SK-N-SH (cell line): ENCODE measurements at places on chromosomes 4 and X. TPM values are rescaled to one million over a fixed set of nuclear protein-coding genes. Genes with fewer than 3 reads are reported as not detected.
A peak's percentile ranks its signal among the peaks of the same experiment; 100 is the strongest.

The GRIA3 gene
- polyA plus RNA-seq = 0.15 and 0.31 TPM in 2 replicates

GRCh38 chr4:151882072-151882803 is 121.4 kb upstream of the GATB start:
- no peaks in the 10 kb centered on the region for H3K36me3 ChIP-seq
- no peak for DNase-seq
- H3K27ac ChIP-seq = no peak overlapping the region
- H3K4me3 ChIP-seq = no peak overlapping the region
- H3K4me1 ChIP-seq = no peaks in the 10 kb centered on the region
- H3K27me3 ChIP-seq = no peaks in the 10 kb centered on the region

DNA sequence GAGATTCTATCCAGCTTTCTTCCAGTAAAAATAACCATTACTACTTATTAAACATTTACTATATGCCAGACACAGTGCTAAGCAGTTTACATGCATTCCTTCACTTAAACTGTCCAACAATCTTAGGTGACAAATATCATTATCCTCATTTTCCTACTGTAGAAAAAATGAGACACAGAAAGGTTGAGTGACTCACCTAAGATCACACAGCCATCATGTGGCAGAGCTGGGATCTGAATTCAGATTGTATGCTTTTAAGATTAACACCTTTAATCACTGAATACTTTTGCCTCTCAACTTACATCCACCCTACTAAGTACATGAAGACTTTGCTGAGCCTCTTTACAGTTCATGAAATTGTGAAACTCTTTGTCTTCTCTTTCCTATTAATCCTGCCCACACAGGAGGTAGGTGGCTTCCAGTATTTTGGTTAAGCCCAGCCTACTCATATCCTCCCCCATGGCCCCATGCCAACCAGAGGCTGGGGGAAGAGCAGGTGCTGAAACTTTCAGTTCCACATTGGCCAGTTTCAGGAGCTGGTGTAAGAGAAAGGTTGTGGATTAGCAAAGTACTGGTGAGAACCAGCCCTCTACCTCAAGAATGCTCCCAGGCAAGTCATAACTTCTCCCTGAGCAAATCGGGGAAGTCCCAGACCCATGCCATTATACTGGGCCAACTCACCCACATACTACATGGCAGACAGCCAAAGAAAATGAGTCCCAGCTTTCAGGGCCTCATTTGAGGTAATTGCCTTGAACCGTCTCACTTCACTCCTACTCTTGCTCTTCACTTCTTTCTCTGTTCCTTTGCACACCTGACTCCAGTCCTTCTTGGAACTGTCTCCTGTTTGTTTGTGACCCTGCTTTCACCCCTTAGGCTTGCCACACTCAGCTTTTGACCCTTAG is 211.1 kb downstream of the GUCY2F start:
- H3K27ac ChIP-seq = no peak overlapping the region
- no peaks in the 10 kb centered on the region for H3K36me3 ChIP-seq
- no peak overlapping the region for H3K4me3 ChIP-seq
- no peaks in the 10 kb centered on the region for H3K4me1 ChIP-seq

The PRAF2 gene
- polyA plus RNA-seq = 67.6 and 91.9 TPM in 2 replicates

DNA sequence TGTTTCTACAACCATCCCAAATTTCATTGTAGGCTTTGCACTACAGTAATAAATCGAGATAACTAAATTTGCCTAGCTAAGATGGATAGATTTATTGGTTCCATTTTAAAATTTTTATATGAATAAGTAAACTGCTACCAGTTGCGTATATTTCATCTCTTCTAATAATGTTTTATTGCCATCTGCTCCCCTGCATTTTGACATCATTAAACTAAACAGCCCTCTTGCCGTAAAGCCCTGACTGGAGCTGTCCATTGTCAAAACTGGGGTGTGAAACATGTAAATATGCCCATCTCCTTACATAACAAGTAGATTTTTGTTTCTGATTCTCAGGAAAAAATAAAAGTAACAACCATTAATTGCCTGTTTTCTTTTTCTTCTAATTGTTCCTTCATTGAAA is 130.8 kb upstream of the BMPR1B start:
- peaks cover 45% of the 10 kb centered on the region for H3K36me3 ChIP-seq
- H3K27me3 ChIP-seq = no peaks in the 10 kb centered on the region
- no peak overlapping the region for H3K27ac ChIP-seq
- no peaks in the 10 kb centered on the region for H3K4me1 ChIP-seq
- no peak for DNase-seq
- no peak overlapping the region for H3K4me3 ChIP-seq

The NDST3 gene
- polyA plus RNA-seq = 1.2 and 1.4 TPM in 2 replicates

GRCh38 chrX:149207518-149207917 is 297.6 kb downstream of the IDS start:
- DNase-seq = no peak
- H3K4me1 ChIP-seq = no peaks in the 10 kb centered on the region
- H3K27ac ChIP-seq = no peak overlapping the region
- H3K36me3 ChIP-seq = no peaks in the 10 kb centered on the region
- no peak overlapping the region for H3K4me3 ChIP-seq
- no peaks in the 10 kb centered on the region for H3K27me3 ChIP-seq

DNA sequence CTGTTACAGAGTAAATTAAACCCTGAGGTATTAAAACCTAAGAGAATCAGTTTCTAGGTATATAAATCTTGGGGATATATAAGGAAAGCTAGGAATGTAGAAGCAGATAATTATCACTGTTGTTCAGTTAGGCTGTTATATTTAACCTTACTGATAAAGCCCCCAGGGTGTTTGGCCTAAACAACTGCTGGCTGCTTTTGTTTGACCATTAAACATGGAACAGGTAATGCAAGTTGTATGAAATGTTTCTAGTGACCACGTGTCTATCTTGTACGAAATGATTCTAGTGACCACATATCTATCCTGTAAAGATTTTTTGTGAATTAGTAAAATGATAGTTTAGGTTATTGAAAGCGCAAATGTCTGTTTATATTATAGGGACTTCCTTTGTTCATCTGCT is 52.6 kb downstream of the SGMS2 start:
- peaks cover 14% of the 10 kb centered on the region; the same call in 1 of the 2 replicates for H3K27me3 ChIP-seq
- no peaks in the 10 kb centered on the region for H3K4me1 ChIP-seq
- no peak overlapping the region for H3K4me3 ChIP-seq
- no peaks in the 10 kb centered on the region for H3K36me3 ChIP-seq
- no peak overlapping the region for H3K27ac ChIP-seq

DNA sequence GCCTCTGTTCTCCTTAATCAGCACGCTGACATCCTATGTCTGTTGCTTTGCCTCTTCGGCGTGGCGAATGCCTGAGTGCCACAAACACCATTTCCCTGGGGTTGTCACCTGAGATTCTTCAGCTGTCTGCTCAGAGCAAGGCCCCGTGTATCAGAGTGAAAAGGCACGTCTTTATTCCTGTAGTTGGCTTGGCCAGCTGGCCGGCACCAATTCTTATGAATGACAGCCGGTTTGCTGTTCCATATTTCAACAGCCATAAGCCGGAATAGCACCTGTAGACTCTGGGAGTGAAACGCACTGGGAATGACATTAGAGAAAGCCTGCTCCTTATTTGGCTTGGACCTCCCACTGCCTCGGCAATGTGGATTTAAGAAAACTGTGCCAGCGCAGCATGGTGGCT is 89.3 kb downstream of the MGST2 start:
- no peak overlapping the region for H3K4me3 ChIP-seq
- no peaks in the 10 kb centered on the region for H3K36me3 ChIP-seq
- DNase-seq = no peak
- no peak overlapping the region for H3K27ac ChIP-seq
- no peaks in the 10 kb centered on the region for H3K27me3 ChIP-seq

DNA sequence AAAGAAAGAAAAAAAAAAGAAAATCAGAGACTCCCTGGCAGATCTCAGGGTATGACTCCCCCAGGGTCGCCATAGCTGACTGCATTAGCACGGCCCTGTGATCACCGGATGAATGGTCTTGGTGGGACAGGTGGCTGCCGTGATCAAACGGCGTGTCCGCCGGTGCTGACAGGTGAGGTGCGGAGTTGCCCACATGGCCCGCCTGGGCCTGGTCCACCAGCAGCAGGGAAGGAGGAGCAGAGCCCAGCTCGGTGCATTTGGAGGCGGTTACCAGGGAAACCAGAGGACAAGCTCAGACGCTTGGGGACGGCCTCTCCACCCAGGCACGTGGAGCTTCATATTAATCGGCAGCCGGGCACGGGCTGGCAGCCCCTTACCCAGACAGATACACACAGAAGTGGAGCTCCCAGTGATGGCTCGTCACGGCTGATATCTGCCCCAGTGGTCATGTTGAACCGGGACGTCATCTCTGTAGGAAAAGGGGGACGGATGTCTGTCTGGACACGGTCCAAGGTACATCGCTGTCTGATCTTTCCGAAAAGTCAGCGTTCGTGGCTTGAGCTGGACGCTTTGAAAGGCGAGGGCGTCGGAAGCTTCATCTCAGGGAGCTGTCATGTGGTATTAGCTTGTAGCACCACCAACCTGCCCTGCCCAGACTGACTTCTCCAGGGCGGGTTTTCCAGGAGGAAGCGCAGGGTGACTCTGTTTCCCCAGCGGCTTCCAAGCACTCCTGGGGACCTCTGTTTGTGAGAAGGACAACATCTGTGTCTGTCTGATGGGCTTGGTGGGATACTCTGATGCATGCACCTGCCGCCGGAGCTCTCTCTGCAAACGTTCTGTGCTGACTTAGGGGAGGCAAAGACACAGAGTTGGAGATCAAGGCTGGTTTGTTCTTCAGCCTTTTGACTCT is 180.7 kb downstream of the CRLF2 start:
- no peaks in the 10 kb centered on the region for H3K4me1 ChIP-seq
- no peaks in the 10 kb centered on the region for H3K36me3 ChIP-seq
- no peak overlapping the region for H3K4me3 ChIP-seq
- no peak for DNase-seq

DNA sequence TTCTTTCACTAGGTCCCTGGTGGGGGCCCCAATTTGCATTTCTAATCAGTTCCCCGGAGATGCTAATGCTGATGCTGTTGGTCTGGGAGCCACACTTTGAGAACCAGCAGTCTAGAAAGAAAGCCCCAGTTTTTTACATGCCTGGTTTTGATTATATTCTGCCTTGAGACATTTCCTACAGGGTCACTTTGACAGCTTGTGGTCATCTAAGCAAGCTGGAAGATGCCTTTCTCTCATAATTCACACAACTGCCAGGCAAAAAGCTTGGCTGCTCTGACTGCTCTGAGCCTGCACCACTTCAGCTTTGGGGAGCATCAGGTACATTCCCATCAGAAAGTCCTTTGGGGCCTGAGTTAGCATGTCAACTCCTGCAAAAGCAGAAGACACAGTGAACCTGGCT is 5.9 kb upstream of the PLAC1 start:
- no peak overlapping the region for H3K27ac ChIP-seq
- H3K27me3 ChIP-seq = no peaks in the 10 kb centered on the region
- no peak overlapping the region for H3K4me3 ChIP-seq
- H3K4me1 ChIP-seq = peaks cover 7% of the 10 kb centered on the region
- H3K36me3 ChIP-seq = no peaks in the 10 kb centered on the region

GRCh38 chr4:85556283-85556682 is 81.3 kb downstream of the ARHGAP24 start:
- no peaks in the 10 kb centered on the region for H3K27me3 ChIP-seq
- DNase-seq = no peak
- no peak overlapping the region for H3K27ac ChIP-seq
- H3K36me3 ChIP-seq = no peaks in the 10 kb centered on the region

GRCh38 chr4:90840828-90841227 is 713.6 kb downstream of the CCSER1 start:
- no peaks in the 10 kb centered on the region for H3K36me3 ChIP-seq
- H3K4me3 ChIP-seq = no peak overlapping the region
- H3K27ac ChIP-seq = peak overlapping the region; percentile 31; the same call in 1 of the 2 replicates
- H3K27me3 ChIP-seq = no peaks in the 10 kb centered on the region

The CPZ gene
- not detected in 2 replicates for polyA plus RNA-seq

DNA sequence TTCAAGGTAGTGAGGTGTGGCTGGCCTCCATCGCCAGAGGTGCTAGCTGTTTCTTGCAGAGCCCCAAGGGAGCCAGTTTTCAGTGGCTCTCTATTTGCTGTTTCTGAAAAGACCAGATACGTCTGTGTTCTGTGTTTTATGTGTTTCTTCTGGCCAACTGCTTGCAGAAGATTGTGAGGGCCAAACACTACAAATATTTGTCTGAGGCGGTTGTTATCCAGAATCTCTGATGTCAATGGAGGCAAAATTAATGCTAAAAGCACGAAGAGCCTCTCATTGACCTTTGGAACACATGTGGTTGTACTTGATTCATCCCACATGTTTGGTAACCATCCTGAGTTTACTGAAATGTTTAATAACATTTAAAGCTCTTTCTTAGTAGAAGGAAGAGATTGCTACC is 113.9 kb downstream of the CT47B1 start:
- no peak for DNase-seq
- no peak overlapping the region for H3K4me3 ChIP-seq
- H3K27ac ChIP-seq = peak overlapping the region; percentile 51; the same call in 1 of the 2 replicates
- H3K36me3 ChIP-seq = no peaks in the 10 kb centered on the region

GRCh38 chr4:81343536-81343935 is 128.2 kb downstream of the RASGEF1B start:
- no peak for DNase-seq

The ARSH gene
- polyA plus RNA-seq = not detected in 2 replicates

GRCh38 chr4:119774840-119775239 is 146.2 kb upstream of the PDE5A start:
- no peaks in the 10 kb centered on the region for H3K4me1 ChIP-seq
- H3K27ac ChIP-seq = no peak overlapping the region
- H3K4me3 ChIP-seq = no peak overlapping the region
- H3K27me3 ChIP-seq = no peaks in the 10 kb centered on the region

DNA sequence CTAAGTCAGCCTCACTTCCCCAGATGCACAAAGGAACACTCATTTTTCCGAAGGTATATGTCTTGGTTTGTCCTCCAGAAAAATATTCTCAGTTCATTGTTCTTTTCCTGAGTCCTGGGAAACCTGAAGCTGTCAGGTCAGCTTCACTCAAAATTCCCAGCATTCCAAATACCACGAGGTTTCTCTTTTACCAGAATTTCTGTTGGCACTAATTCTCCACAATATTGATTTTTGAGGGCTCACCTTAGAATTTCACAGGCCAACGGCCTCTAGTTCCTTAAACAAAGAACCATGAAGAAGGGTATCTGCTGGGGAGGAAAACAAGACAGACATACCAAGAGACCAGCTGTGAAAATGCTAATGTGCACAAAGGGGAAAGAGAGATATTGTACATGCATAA is 8.0 kb upstream of the MAGEB5 start:
- no peaks in the 10 kb centered on the region for H3K36me3 ChIP-seq
- no peak overlapping the region for H3K4me3 ChIP-seq
- H3K4me1 ChIP-seq = no peaks in the 10 kb centered on the region
- H3K27me3 ChIP-seq = no peaks in the 10 kb centered on the region
- no peak for DNase-seq

- H3K36me3 ChIP-seq = no peaks in the 10 kb centered on the region
- H3K27ac ChIP-seq = peak overlapping the region; percentile 99
- H3K4me1 ChIP-seq = peaks cover 11% of the 10 kb centered on the region; the same call in 1 of the 2 replicates
- no peak for DNase-seq
These were observed 42.9 kb downstream of the FNIP2 start for GRCh38 chr4:158811704-158812103.

The HELT gene
- not detected in 2 replicates for polyA plus RNA-seq

GRCh38 chrX:24493740-24494581 is 28.9 kb downstream of the PDK3 start:
- H3K27ac ChIP-seq = no peak overlapping the region
- no peaks in the 10 kb centered on the region; the same call in 1 of the 2 replicates for H3K4me1 ChIP-seq
- H3K4me3 ChIP-seq = no peak overlapping the region
- no peak for DNase-seq
- H3K36me3 ChIP-seq = no peaks in the 10 kb centered on the region

The CFI gene
- polyA plus RNA-seq = 19.6 and 27.0 TPM in 2 replicates

- DNase-seq = no peak
- H3K4me3 ChIP-seq = no peak overlapping the region
- no peaks in the 10 kb centered on the region for H3K27me3 ChIP-seq
- no peak overlapping the region for H3K27ac ChIP-seq
- H3K36me3 ChIP-seq = no peaks in the 10 kb centered on the region
These were observed 88.4 kb downstream of the PPP3CA start for GRCh38 chr4:101258883-101259282.

The CENPU gene
- polyA plus RNA-seq = 8.7 and 9.6 TPM in 2 replicates

The MAGED4B gene
- 32.2 and 37.7 TPM in 2 replicates for polyA plus RNA-seq
